ENCODE measurements at places on chromosomes 12 and 14.

DNA sequence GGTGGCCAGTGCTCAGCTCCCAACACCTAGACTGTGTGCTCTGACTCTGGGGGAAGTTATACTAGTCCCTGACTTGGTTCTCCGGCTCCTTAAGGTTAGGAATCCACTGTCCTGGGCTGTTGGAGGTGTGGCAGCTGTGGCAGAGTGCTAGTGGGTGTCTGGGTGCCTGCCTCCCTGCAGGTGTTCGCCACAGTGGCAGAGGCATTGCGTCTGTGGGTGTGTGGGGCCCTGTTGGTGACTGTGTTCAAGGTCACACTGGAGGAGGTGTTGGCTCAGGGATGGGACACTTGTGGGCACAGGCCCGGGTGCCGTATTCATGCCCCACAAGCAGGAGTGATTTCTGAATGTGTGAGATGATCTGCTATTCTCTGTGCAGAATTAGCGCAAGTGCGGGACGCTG, 467.4 kb downstream of the TMEM121 start:
- no peak for DNase-seq

GRCh38 chr12:132516095-132517012, 26.4 kb downstream of the FBRSL1 start:
- no peak for DNase-seq

GRCh38 chr14:87644689-87645088, 348.3 kb downstream of the GALC start:
- no peak for DNase-seq

GRCh38 chr14:92513966-92514843, 624 bp downstream of the RIN3 start:
- no peak for DNase-seq

- DNase-seq: peak; percentile 93
Observed at GRCh38 chr14:50038398-50039119, 77.8 kb downstream of the VCPKMT start.

DNA sequence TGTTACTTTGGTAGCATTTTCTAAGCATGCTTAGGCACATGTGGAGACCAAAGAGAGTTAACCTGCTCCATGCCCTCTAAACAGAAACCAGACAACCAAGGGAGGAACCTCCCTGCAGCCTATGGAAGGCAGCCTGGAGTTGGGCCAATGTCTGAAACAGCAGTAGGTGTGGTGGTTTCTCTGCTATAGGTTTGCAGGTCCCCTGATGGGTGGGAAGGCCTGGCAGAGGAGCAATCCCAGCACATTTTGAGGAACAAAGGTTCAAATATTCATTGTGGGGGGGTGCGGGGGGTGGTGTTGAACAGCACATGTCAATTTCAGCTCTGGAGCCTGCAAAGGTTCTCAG, 65.4 kb downstream of the DACT1 start:
- no peak for DNase-seq

DNA sequence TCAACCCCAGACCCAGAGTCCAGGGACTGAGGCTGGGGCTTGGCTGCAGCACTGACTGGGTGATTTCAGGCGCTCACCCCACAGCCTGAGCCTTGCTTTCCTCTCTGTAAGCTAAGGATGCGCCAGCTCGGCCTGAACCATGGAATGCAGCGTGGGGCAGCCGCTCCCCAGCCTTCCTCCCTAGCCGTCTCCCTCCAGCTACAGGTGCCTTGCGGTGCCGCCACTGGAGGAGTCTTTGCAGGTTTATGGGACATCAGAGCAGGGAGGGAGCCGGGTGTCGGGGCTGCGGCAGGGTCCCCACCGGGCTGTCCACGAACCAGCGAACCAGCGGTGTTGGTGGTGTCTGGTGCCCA, 19.4 kb downstream of the PPP2R5C start:
- no peak for DNase-seq

DNA sequence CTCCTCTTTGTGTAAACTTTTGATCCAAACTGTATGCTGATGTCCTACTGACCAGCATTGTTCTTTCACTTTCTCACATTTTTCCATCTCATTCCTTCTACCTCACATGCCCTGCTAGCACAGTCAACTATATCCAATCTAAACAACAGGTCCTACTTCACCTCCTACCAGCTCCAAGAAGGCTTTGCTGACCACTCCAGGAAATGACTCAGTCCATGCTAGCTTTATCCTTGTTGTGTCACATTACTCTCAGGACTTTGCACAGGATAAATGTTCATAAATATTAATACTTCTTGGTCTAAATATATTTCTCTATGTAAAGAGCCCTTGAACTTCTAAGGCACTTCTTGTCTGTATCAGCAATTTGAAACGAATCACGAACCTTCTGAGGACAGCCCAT, 64.9 kb upstream of the PCED1B start:
- DNase-seq: peak; percentile 9

- no peak for DNase-seq
Observed at GRCh38 chr12:91180582-91181395, 1.8 kb downstream of the DCN start.

GRCh38 chr14:69693145-69693544, 73.8 kb upstream of the SRSF5 start:
- DNase-seq: peak; percentile 76

DNA sequence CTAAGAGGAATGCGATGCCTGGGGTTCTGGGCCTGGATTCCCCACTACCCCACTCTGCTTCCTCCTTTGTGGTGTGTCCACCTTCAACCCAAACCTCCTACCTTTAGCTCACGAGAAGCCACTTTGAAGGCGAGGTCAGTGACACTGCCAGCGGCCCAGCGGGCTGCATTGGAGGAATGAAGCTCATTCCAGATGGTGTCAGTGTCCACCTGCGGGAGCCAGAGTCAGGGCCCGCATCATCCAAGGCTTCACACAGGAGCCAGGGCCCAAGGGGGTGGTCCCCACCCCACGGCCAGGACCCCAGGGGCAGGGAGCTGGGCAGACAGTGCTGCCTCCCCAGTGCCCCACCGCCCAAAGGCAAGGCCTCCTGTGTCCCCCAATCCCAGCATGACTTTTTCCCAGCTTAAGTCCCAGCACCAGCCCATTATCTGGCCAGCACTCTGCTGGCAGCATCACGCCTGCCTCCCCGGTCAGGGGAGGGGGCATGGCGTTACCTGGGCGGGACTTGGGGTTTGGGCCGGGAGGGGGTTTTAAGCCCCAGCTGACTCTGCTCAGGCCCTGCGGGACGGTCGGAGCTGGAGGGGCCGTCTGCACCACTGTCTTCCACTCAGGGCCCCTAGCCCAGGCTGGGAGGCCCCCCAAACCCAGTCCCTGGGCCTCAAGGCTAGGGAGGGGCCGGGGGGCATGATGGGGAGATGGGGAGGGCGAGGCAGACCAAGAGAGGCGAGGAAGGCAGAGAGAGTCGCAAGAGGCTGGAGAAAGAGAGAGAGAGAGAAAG, 16.9 kb downstream of the SLC48A1 start:
- DNase-seq: no peak

- no peak for DNase-seq
Observed at GRCh38 chr12:109953656-109954055, 42.5 kb downstream of the GIT2 start.

- no peak for DNase-seq
Observed at GRCh38 chr14:61116369-61116768, 135.3 kb downstream of the SLC38A6 start.

GRCh38 chr14:71433303-71433702, 498.9 kb upstream of the RGS6 start:
- no peak for DNase-seq

DNA sequence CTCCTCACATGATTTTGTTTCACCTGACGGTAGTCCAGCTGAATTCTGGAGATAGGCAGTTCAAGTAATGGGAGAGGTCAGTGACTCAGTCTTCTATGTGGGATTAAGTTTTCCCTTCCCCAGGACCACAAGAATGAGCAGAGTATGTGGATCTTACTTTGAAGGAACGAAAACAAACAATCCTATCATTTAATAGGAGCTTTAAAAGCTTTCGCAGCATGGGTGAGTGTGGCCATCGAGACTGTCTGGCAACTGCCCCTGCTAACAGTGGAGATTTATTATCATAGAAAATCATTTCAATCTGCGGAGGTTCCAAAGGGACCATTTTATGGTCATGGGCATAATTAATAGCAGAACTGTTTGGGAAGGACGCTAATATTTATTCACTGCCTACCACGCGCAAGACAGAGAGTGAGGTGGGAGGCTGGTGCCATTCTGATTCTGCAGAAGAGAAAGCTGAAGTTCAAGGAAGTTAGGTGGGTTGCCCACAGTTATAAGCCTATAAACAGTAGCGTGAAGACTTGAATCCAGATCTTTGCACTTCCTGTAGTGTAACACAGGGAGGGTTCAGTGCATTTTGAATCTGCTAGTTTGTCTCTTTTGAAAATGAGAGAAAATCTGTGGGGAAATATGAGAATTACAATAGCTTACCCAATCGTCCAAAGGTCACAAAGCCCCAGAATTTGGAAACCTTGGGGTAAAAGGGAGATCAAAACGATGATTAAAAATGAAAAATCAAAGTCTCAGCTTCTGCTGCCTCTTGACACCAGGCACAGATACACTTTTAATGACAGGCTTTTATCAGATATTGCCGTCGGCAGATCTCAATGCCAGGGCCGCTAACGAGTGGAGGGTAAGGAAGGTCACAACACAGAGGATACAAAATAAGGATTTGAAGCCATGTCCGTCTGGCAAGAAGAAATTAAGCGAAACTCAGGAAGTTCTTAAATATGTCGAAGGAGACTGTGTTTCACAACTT, 209.6 kb downstream of the CRADD start:
- DNase-seq: no peak

DNA sequence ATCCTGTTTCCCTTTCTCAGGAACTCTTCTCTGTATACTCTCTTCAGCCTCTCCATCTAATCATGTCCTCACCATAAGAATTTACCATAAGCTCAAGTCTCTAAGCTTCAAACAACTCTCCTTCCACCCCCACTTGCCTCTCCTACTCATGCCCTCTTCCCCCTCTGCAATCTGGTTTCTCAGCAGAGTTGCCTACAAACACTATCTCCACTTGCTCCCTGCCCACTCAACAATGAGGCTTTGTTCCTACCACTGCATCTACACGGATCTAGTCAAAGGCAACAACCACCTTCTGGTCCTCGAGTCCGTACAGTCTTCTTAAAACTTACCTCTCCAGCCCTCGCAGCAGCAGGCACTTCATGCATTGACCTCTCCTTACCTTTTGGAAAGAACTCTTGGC, 17.2 kb upstream of the FBLN5 start:
- no peak for DNase-seq

DNA sequence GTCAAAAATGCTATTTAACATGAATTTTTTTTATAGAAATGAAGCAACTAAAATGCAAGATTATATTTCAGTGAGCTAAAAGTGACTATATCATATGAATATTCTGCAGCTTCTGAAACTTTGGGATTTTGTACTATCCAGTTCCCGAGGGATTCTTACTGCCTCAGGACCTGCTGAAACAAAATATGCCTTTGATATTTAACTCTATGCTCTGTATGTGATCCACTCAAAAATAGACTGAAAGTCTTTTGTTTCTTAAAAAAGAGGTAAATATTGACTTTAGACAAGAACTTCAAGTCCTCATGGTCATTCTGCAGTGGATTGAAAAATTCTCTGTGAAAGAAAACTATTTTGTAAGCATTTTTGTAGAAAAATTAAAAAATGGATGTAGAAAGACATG, 22.4 kb downstream of the CNTN1 start:
- DNase-seq: no peak

DNA sequence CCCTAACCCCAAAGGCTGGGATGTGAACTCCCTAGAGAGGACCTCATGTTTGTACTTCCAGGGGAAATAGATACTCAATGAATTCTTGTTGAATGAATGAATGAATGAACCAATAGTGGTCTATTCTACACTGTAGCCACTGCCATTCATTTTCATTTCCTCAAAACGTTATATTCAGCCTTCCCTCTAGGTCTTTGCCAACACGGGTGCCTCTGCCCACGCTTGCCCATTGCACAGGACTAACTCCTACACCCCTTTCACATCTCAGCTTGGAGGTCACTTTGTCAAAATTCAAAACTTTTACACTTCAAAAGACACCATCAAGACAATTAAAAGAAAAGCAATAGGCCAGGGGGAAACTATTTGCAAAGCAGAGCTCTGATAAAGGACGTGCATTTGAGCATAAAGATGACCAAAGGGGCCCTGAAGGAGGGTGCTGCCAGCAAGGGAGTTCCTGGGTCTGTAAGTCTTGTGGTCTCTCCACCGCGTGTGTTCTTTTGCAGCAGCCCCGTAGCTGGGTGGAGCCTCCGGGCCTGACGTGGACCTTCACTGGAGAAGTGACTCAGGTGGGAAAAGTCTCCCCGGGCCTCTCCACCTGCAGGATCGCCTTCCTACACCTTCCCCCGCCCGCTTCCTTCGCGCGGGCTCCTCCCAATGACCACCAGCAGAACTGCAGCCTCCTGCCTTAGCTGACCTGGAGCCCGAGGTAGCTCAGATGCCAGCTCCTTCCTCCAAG, 31.5 kb downstream of the TMEM63C start:
- peak; percentile 57 for DNase-seq

- no peak for DNase-seq
Observed at GRCh38 chr12:58976146-58976545, 55.8 kb upstream of the LRIG3 start.

DNA sequence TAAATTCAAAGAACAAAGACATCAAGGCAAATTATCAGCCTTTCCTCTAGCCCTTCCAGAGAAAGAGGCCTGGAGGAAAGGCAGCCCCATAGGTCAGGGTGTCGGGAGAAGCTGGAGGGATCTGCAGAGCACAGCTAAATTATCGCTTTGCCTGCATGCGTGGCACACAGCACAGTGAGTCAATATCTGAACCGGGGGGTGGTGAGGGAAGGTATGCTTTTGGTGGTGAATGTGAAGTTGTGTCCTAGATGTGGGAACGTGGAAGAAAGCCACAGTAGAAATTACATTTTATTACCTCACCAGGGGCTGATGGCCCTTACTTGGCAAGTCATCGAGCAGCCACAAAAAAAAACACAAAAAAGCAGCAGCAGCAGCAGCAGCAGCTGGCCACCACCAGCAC, 243.2 kb downstream of the EGLN3 start:
- no peak for DNase-seq

DNA sequence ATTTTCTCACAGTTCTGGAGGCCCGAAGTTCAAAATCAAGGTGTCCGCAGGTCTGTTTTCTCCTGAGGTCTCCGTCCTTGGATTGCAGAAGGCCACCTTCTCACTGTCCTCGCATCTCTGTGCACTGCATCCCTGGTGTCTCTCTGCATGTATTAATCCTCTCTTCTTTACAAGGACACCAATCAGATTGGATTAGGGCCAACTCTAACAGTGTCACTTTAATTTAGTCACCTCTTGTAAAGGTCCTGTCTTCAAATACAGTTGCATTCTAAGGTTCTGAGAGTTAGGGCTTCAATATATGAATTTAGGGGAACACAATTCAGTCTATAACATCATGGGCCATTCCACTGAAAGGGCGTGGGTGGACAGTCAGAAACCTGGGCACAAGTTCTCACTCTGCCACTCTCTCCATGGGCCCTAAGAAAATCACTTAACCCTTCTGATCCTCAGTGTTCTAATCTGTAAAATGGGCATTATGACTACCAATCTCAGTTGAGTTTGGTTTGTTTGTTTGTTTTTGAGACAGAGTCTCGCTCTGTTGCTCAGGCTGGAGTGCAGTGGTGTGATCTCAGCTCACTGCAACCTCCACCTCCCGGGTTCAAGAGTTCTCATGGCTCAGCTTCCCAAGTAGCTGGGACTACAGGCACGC, 41.6 kb upstream of the FGD4 start:
- DNase-seq: no peak
